Hepatocyte (in vitro differentiated cells): ENCODE measurements at places on chromosomes 4 and X. TPM values are rescaled to one million over a fixed set of nuclear protein-coding genes. Genes with fewer than 3 reads are reported as not detected.

LRP2BP gene
- 0.30 and 0.89 TPM in 2 replicates for polyA plus RNA-seq

DNA sequence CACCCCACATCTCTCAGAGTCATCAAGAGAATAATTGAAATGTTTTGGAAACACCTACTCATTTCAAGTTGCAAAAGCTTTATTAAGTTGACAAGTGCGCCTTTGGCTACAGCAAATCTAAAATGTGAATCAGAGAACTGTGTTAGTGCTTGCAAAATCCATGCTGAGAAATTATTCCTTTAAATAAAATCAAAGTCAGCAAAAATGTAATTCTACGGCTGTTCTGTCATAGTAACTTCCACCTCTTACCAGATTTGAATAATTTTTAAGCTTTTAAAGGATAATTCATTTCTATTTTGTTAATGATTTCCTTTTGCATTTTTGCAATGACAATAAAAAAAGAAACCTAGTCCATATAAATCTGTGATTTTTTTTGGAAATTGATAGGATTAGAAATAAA, 1779.1 kb downstream of the STIM2 start:
- no peak for DNase-seq
- no peaks in the 10 kb centered on the region for H3K4me1 ChIP-seq
- no peak overlapping the region for H3K4me3 ChIP-seq
- no peak overlapping the region for H3K27ac ChIP-seq
- no peaks in the 10 kb centered on the region for H3K36me3 ChIP-seq

GRCh38 chr4:137685357-137685756, 153.1 kb upstream of the PCDH18 start:
- H3K4me1 ChIP-seq = no peaks in the 10 kb centered on the region
- no peaks in the 10 kb centered on the region for H3K36me3 ChIP-seq
- H3K4me3 ChIP-seq = no peak overlapping the region
- H3K27me3 ChIP-seq = no peaks in the 10 kb centered on the region
- H3K27ac ChIP-seq = peak overlapping the region; percentile 29

GRCh38 chrX:12986164-12986779, 11.4 kb downstream of the TMSB4X start:
- H3K4me1 ChIP-seq = peaks cover 44% of the 10 kb centered on the region
- no peak for DNase-seq
- no peaks in the 10 kb centered on the region for H3K27me3 ChIP-seq
- no peak overlapping the region for H3K4me3 ChIP-seq
- H3K27ac ChIP-seq = peak overlapping the region; percentile 85
- no peaks in the 10 kb centered on the region for H3K36me3 ChIP-seq

DNA sequence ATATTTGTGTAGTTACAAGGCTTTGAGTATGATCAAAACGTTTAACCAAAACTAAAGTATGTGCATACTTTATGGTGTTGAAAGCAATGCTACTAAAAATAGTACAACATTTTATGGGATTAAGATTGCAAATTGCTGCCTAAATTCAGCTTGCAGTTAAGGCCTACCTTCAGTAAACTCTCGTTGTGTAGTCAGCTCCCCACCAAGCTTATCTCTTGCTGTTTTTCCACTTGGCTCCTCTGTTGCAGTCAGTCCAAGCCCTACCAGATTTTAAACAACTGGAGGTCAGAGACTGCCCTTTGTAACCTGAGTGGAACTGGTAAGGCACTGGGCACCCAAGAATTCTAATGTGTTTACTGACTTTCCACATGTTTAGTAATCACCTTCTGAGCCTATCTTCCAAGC, 25.7 kb downstream of the AFF1 start:
- H3K4me3 ChIP-seq = no peak overlapping the region
- DNase-seq = peak; percentile 28
- H3K27ac ChIP-seq = peak overlapping the region; percentile 14

- H3K4me1 ChIP-seq = no peaks in the 10 kb centered on the region
- no peaks in the 10 kb centered on the region for H3K27me3 ChIP-seq
- H3K27ac ChIP-seq = no peak overlapping the region
- H3K4me3 ChIP-seq = no peak overlapping the region
- DNase-seq = no peak
- H3K36me3 ChIP-seq = no peaks in the 10 kb centered on the region
Observed at GRCh38 chr4:93342738-93343137, 485.8 kb upstream of the ATOH1 start.

DNA sequence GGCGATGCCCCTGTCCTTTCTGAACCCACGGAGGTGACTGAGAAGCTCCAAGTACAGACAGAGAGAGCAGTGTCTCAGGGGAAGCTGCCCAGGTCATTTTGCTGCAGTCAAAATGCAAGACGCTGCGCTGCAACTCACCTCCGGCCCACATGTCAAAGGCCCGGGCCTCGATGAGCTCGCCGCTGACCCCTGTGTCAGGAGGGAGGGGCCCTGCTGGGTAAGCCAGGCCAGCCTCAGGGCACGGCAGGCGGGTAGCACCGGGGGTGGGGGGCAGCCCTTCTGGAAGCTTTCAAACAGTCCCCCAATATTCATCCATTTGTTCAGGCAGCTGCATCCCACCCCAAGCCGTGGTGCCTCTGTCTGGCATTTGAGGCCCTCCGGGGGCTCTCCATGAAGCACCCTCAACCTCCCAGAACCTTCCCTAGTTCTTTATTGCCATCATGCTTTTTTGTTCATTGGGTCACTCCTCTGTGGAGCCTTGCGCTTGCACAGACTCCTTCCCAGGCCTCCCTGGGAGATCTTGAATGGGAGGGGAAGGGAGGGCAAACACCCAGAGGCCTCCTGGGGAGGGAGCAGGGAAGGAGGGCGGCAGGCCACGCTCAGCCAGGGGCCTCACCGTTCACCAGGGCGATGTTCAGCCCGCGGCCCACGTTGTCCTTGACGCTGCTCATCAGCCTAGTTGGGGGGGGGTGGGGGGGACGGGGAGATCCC, 8.2 kb downstream of the FAM3A start:
- no peaks in the 10 kb centered on the region for H3K4me1 ChIP-seq
- no peak for DNase-seq
- no peaks in the 10 kb centered on the region for H3K36me3 ChIP-seq
- H3K27me3 ChIP-seq = no peaks in the 10 kb centered on the region

GRCh38 chr4:47238667-47239066, 207.3 kb downstream of the GABRB1 start:
- no peaks in the 10 kb centered on the region for H3K36me3 ChIP-seq
- H3K27me3 ChIP-seq = no peaks in the 10 kb centered on the region

- H3K36me3 ChIP-seq = no peaks in the 10 kb centered on the region
- no peak overlapping the region for H3K4me3 ChIP-seq
- DNase-seq = peak; percentile 22
- H3K27ac ChIP-seq = peak overlapping the region; percentile 80
- no peaks in the 10 kb centered on the region for H3K27me3 ChIP-seq
- no peaks in the 10 kb centered on the region for H3K4me1 ChIP-seq
Observed at GRCh38 chr4:83207497-83208101, 77.0 kb downstream of the COQ2 start.

GATA1 gene
- 0.13 TPM in 1 of 2 replicates, not detected in the other for polyA plus RNA-seq

THAP9 gene
- 1.5 and 2.1 TPM in 2 replicates for polyA plus RNA-seq

GRCh38 chr4:100977746-100978397, 369.5 kb downstream of the PPP3CA start:
- no peak for DNase-seq
- H3K4me3 ChIP-seq = no peak overlapping the region
- no peak overlapping the region for H3K27ac ChIP-seq
- H3K4me1 ChIP-seq = no peaks in the 10 kb centered on the region
- H3K36me3 ChIP-seq = no peaks in the 10 kb centered on the region

GRCh38 chr4:145929415-145930178, 9.0 kb downstream of the ZNF827 start:
- H3K27me3 ChIP-seq = no peaks in the 10 kb centered on the region
- H3K27ac ChIP-seq = no peak overlapping the region
- DNase-seq = no peak
- no peak overlapping the region for H3K4me3 ChIP-seq
- peaks cover 29% of the 10 kb centered on the region for H3K4me1 ChIP-seq

RBM46 gene
- polyA plus RNA-seq = not detected in 2 replicates

DNA sequence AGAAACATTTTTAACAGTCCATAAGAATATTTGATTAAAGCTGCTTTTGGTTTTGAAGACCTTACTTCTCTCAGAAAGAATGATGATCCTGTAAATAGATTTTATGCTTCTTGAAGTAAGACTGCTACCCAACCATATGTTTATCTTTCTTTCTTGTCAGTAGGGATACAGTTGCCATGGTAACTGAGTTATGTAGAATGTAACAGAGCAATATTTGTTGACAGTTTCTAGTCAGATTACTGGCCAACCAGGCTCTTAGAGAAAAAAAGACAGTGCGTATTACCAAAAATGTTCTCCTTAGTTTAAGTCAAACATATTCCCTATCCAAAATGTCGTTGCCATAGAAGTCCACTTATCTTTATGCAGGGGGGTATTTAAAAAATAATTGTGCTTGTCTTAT, 456.8 kb downstream of the PRR32 start:
- no peak for DNase-seq
- no peaks in the 10 kb centered on the region for H3K4me1 ChIP-seq
- H3K36me3 ChIP-seq = no peaks in the 10 kb centered on the region
- no peak overlapping the region for H3K27ac ChIP-seq

- DNase-seq = no peak
- H3K4me1 ChIP-seq = peaks cover 3% of the 10 kb centered on the region
- no peak overlapping the region for H3K4me3 ChIP-seq
- no peaks in the 10 kb centered on the region for H3K27me3 ChIP-seq
- H3K27ac ChIP-seq = no peak overlapping the region
Observed at GRCh38 chr4:155946486-155946885, 7.2 kb downstream of the CTSO start.

PRDM5 gene
- 3.8 and 4.2 TPM in 2 replicates for polyA plus RNA-seq

- no peaks in the 10 kb centered on the region for H3K4me1 ChIP-seq
- DNase-seq = no peak
- H3K36me3 ChIP-seq = no peaks in the 10 kb centered on the region
- H3K4me3 ChIP-seq = no peak overlapping the region
- no peaks in the 10 kb centered on the region for H3K27me3 ChIP-seq
- peak overlapping the region; percentile 49 for H3K27ac ChIP-seq
Observed at GRCh38 chrX:106955004-106955772, 35.0 kb downstream of the CLDN2 start.

GRCh38 chr4:79904331-79904730, 168.7 kb downstream of the ANTXR2 start:
- H3K27ac ChIP-seq = no peak overlapping the region
- no peaks in the 10 kb centered on the region for H3K27me3 ChIP-seq
- H3K36me3 ChIP-seq = no peaks in the 10 kb centered on the region

DNA sequence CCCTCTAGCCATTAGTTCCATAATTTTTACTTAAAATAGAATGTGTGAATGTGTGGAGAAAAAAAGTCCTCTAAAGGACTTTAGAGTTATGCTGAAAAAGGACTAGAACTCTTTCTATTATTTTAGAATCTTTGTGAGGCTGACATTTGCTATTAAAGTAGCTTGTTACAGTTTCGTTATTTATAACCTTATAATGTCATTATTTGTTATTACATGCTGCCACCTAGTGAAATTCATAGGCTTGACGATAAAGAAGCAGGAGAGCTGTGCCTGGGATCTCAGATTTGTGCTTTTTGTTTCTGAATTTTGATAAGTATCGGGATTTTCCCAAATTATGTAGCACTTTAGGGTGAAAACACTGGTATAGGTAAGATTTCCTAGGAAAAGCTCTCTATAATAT, 38.5 kb upstream of the TAPT1 start:
- H3K27me3 ChIP-seq = no peaks in the 10 kb centered on the region
- peak; percentile 51 for DNase-seq
- H3K36me3 ChIP-seq = no peaks in the 10 kb centered on the region
- H3K4me1 ChIP-seq = no peaks in the 10 kb centered on the region
- H3K27ac ChIP-seq = no peak overlapping the region

DMD gene
- polyA plus RNA-seq = 14.2 and 20.1 TPM in 2 replicates

NXF2B gene
- not detected in 2 replicates for polyA plus RNA-seq

DNA sequence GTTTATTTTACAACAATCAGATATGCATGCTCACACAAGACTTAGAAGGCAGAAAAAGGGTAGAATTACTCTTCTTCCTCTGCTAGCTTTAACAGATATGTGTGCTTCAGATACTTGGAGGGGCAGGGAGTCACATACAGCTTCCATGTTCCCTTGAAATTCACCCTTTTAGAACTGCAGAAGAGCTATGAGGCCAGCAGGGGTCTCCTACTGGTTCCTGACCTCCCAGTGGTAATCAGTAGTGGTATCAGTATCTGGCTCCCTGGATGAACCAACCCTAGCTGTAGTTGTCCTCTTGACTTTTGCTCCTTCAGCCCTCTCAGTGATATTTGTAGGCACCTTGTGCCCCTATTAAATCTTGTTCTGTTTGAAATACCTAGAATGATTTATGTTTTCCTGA, 81.5 kb downstream of the RCHY1 start:
- no peak overlapping the region for H3K27ac ChIP-seq
- H3K4me3 ChIP-seq = no peak overlapping the region
- DNase-seq = peak; percentile 19
- H3K27me3 ChIP-seq = no peaks in the 10 kb centered on the region
- H3K36me3 ChIP-seq = no peaks in the 10 kb centered on the region

DNA sequence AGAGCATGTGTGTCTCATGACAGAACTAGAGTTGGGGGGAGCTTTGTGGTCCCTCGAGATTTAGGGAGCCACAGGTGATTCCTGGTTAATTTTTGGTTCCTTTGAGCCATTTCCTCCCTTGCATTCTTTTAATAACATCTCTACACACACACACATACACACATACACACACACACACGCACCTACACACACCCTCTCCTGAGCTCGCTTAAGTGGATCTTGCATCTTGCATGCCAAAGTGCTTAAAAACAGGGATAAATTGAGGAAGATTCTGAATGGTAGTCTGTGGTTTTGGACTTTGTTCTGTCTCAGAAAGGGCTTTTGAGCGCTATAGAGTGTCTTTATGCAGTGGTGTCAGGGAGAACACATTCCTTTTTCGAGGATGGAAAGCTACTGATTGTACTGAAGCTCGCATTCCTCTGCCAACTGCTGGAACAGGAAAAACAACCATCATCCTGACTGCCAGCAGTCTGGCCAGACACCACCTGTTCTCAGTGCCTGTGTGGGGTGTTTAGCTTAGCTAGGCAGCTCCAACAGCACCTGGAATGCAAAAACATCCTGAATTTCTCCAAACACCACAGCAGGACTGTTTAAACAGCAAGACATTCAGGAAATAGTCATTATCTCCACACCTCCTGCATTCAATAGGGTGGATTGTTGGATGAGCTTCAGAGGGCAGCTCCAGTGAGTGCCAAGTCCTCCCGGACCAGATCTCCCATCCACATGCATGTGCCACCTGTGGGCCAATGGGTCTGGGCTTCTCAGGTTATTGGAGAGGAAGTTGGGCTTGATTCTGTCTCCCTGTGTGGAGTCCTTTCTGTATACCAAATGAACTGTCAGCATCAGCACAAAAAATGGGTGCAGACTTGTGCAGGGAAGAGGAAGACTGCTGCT, 21.9 kb upstream of the IGFBP7 start:
- DNase-seq = peak; percentile 19
- H3K27ac ChIP-seq = no peak overlapping the region
- H3K27me3 ChIP-seq = no peaks in the 10 kb centered on the region

- no peaks in the 10 kb centered on the region for H3K36me3 ChIP-seq
- peaks cover 6% of the 10 kb centered on the region for H3K27me3 ChIP-seq
- no peak overlapping the region for H3K27ac ChIP-seq
- DNase-seq = no peak
- no peak overlapping the region for H3K4me3 ChIP-seq
Observed at GRCh38 chr4:85243857-85244256, 231.1 kb upstream of the ARHGAP24 start.

GRCh38 chrX:103464072-103464773, 55.1 kb downstream of the RAB40A start:
- peak; percentile 50 for DNase-seq
- no peaks in the 10 kb centered on the region for H3K4me1 ChIP-seq
- H3K4me3 ChIP-seq = no peak overlapping the region
- H3K36me3 ChIP-seq = no peaks in the 10 kb centered on the region
- H3K27ac ChIP-seq = no peak overlapping the region

GRCh38 chr4:54433686-54434085, 204.6 kb downstream of the PDGFRA start:
- no peaks in the 10 kb centered on the region for H3K27me3 ChIP-seq
- H3K27ac ChIP-seq = no peak overlapping the region
- no peak overlapping the region for H3K4me3 ChIP-seq
- H3K4me1 ChIP-seq = no peaks in the 10 kb centered on the region
